ENCODE measurements at places on chromosomes 11 and 22. TPM values are rescaled to one million over a fixed set of nuclear protein-coding genes. Genes with fewer than 3 reads are reported as not detected.

C11orf58 gene
- total RNA-seq = 128 TPM

- DNase-seq = no peak
Measured at GRCh38 chr22:19919701-19920363, 21.7 kb upstream of the COMT start.

EFEMP2 gene
- total RNA-seq = 27.9 TPM

GRCh38 chr11:45169310-45170072 is 23.1 kb downstream of the PRDM11 start:
- DNase-seq = peak; percentile 48

DNA sequence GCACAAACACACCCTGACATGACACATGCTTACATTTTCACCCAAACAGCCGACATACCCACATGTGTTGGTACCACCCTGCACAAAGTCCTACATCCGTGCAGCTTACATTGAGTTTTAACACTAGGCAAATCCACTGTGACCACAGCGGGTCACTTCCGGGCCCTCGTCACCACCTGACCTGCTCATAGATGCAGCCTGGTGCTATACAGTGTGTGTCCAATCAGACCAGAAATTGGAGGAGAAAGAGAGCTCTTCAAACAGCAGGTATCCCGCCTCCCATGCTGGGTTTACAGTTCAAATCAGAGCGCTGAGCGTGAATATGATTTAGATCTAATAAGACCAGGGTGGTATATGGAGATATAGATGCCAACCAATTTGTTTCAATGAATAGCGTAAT is 35.4 kb downstream of the PHF21B start:
- DNase-seq = no peak

- no peak for DNase-seq
Measured at GRCh38 chr11:1880746-1881441, 10.8 kb downstream of the PRR33 start.

GRCh38 chr11:122494221-122494620 is 161.3 kb upstream of the UBASH3B start:
- DNase-seq = no peak

SMCO4 gene
- 18.8 TPM for total RNA-seq

GRCh38 chr22:22687638-22688500 is 43.5 kb downstream of the GGTLC2 start:
- peak; percentile 35 for DNase-seq

- no peak for DNase-seq
Measured at GRCh38 chr11:128551611-128552335, 35.6 kb downstream of the ETS1 start.

- no peak for DNase-seq
Measured at GRCh38 chr11:62352355-62353336, 15.4 kb downstream of the ASRGL1 start.
